Cerebellar nuclear complex (tissue), 1 donor: ENCODE measurements at places on chromosomes 1 and 21.
A peak's percentile ranks its signal among the peaks of the same experiment; 100 is the strongest.

DNA sequence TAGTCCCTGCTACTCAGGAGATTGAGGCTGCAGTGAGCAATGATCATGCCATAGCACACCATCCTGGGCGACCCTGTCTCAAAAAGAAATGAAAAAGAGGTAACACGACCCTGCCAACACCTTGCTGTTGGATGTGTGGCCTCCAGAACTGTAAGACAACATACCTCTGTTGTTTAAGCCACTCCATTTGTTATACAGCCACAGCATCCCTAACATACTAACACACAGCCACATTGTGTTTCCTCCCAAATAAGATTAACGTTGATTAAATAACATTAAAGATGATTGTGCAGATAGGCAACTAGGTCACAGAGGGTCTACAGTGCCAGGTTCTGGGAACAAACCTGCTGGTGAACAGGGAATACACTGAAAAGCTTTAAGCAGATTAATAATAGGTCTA, 170.4 kb downstream of the RERE start:
- no peak for DNase-seq

DNA sequence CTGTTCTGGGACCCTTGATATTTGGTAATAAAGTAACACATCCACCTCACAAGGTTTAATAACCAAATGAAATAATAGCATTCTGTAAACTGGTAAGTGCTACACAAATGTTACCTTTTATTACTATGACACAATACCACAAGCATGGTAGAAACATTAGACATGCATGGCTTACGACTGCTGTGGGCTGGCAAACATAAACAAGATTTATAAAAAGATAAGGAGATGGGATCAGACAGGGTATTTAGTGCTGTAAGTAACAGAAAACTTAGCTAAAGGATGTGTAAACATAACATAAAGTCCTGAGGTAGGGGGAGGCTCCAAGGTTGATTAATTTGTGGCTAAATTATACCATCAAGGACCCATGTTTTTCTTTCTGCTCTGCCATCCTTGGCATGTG, 212.6 kb downstream of the BARHL2 start:
- no peak for DNase-seq

GRCh38 chr1:154219541-154219940, 1.2 kb upstream of the UBAP2L start:
- DNase-seq = no peak

- no peak for DNase-seq
Measured at GRCh38 chr1:30915491-30916230, 7.1 kb upstream of the SDC3 start.

DNA sequence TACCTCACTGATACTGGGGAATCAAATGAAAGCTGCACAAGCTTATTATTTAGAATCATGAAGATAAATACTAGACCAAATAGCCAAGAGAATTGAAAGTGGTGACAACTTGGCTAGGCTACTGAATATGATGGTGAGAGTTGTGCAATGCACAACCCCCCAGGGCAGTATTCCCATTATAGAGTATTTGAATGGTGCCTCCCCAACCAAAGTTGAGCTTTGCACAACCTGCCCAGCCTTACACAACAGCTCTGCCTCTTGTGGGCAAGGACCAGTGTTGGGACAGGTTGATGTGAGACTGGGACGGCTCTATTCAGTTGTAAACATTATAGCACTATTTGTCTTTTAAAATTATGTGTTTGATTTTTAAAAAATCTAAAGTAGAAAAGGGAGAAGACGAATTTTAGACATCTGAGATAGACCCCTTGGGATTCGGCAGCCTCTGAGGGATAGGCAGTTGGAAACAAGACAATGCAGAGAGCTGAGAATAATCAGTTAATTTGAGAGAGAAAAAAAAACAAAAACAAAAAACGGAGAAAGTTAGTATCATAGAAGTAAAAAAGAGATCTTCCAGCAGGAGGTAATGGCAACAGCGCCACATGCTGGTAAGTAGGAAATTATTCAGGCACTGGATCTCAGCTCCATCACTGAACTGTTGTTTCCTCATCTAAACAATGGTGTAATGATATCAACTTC, 91.0 kb upstream of the KCNA3 start:
- peak; percentile 15 for DNase-seq

DNA sequence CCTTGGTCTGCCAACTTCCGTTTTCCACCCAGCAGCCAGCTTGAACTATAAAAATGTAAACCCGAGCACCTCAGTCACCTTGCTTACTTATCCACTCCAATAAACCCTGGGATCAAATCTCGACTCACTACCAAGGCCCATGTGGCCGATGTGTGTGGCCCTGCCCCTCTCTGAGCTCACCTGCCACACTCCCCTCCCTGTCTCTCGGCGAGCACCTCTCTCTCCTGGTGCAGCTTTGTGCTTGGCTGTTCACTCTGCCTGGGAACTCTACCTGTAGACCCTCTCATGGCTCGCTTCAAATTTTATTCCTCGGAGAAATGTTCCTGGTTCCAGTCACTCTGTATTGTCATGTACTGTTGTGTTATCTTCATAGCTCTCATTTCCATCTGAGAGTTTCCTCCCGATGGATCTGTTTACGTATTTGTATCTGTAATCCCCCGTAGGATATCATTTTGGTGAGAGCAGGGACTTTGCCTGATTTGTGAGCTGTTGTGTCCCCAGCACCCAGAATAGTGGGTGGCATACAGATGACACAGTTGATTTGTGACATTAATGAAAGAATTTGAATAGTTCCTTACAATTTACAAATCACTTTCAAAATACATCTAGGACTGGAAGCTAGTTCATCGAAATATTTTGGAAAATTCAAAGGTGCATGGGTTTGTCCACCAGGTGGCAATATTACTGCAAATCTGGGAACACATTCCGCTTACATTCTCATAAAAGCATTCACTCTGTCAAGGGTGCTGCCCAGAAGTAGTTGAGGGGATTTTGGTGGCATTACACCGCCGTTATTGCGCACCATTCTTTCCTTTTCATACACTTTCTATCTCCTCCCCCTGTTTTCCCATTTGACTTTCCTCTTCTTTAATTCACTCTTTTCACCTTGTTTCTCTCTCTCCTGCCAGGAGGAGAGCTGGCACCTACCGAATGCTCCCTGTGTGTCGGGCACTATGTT, 95.3 kb downstream of the ABCA4 start:
- DNase-seq = peak; percentile 37

DNA sequence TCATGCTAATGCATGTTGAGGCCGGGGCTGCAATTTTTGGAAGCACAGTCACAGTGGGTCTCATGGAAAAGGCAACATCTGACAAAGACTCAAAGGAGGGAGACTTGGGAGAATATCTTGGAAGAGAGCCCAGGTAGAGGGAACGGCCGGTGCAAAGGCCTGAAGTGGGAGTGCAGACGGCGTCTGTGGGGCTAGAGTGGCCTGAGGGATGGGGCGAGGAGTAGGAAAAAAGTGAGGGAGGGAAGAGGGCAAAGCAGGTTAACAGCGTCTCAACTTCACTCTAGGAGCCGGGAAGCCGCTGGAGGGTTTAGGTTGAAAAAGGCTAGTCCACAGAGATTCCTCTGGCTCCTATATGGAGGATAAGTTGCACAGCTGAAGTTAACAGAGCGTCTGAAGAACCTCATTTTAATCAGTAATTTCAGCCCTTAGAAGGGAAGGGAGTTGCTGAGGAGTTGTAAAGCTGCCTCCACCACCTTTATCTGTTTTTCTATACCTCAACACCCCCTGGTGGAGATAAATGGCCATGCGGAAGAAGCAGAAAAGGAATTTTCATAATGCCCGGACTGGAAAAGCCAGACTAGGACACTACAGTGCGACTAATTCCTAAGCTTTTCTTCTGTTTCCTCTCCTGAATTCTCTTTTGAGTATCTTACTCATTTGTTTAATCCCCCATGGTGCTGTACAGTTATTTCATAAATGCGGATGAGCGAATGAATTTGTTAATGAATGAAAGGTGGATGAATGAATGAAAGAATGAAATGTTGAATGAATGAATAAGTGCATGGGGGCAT, 78.7 kb upstream of the ZNF281 start:
- DNase-seq = no peak

DNA sequence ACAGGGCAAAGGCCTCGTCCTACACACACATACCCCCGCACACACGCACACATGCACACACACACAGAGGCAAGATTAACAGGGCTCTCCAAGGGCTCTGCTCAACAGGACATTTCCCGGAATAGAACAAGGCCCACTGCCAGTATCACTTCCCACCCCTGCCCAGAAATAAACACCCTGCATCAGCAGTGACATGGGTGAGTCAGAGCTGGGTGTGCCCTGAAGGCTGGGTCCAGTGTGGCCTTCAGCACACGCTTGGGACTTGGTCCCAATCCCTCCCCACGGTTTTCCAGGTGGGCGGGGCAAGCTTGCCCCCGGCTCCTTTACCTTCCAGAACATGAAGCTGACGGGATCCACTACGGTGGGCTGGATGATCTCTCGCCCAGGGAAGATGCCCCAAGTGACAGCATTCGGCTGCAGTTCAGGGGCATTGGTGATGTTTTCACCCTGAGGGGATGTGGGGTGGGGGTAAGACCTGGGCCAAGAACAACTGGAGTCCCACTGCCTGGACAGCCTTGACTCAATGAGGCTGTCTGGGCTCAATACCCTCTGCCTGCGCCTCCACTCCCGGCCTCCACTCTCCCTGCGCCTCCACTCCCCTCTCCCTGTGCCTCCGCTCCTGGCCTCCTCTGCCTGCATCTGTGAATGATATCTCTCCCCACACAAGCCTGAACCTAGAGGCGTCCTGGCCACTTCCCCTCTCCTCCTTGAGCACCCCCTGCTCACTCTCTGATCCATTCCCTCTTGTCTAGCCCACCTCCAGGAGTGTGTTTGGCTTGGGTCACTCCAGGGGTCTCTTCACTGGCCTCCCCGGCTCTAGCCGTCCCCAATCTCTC, 14.7 kb downstream of the MTHFR start:
- no peak for DNase-seq

- no peak for DNase-seq
Measured at GRCh38 chr1:228344631-228345072, 62.0 kb downstream of the TRIM11 start.

DNA sequence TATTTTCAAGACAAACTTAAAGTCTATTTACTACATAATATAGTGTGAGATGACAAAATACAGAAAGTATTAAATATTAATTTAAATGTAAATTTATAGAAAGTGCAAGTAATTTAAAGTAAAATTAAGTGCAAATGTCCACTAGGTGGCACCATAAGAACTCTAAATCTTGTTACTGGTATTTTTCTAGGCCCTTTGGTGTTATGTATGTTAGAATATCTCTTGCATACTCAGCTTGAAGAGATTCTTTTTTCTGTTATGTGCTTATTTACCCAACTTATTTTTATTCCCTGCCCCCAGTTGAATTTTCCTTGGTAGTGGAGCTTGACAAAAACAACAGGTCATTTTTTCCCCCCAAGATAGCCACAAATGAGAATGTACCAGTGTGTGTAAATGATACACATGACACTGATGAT, 71.5 kb downstream of the RPS6KC1 start:
- DNase-seq = no peak

DNA sequence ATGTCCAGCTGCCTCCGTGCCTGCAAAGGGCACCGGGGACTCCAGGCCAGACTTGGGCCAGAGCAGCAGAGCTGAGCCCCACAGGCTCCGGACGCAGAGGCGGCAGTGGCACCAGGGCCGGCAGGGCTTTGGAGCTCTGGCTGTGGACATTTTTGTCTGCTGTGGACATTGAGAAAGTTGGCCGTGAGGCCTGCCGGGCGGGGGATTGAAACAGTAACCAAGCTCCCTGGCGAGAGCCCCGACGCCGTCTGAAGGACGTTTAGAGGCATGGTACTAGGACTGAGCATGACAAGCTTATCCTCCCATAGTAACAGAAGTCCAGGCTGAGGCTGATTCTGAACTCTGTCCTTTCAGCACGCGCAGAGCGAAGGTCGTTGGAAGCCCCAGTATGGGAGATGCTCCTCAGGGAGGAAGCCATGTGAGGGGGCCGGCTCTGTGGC, 323.8 kb downstream of the AMY1C start:
- no peak for DNase-seq

- DNase-seq = no peak
Measured at GRCh38 chr1:69175053-69175452, 392.7 kb upstream of the LRRC7 start.

DNA sequence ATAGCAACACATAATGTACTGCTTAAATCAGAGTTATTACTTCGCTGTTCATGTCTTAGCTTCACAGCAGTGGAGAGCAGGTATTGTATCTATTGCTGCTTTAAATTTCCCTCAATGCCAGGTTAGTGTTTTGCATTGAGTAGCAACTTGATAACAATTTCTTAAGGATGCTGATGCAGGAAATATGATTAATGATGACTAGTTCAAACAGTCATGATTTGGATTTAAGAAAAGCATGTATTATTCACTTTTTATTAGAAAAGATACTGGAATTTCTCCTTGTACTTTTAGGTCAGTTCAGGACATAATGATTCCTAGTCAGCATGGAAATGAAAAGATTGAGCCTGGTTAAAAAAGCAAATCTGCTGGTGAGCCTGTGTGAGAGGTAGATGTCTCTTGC, 67.2 kb upstream of the ARHGAP29 start:
- no peak for DNase-seq

DNA sequence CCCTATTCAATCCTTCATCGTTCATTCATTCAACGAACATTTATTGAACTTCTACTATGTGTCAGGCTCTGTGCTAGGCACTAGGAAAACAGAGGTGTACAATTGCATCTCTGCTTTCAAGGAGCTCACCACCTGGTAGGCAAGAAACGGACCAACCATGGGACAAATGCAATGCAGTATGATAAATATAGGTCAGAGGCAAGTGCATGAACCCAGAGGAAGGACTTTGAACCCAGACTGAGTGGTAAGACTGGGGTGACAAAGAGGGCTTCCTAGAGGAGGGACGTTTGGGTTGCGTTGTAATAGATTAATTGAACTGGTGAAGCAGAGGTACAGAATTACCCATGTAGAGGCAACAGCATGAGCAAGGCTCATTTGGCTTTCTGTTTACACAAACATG, 16.4 kb downstream of the CD2 start:
- DNase-seq = no peak

GRCh38 chr1:59298026-59298583, 1.2 kb downstream of the FGGY start:
- no peak for DNase-seq

DNA sequence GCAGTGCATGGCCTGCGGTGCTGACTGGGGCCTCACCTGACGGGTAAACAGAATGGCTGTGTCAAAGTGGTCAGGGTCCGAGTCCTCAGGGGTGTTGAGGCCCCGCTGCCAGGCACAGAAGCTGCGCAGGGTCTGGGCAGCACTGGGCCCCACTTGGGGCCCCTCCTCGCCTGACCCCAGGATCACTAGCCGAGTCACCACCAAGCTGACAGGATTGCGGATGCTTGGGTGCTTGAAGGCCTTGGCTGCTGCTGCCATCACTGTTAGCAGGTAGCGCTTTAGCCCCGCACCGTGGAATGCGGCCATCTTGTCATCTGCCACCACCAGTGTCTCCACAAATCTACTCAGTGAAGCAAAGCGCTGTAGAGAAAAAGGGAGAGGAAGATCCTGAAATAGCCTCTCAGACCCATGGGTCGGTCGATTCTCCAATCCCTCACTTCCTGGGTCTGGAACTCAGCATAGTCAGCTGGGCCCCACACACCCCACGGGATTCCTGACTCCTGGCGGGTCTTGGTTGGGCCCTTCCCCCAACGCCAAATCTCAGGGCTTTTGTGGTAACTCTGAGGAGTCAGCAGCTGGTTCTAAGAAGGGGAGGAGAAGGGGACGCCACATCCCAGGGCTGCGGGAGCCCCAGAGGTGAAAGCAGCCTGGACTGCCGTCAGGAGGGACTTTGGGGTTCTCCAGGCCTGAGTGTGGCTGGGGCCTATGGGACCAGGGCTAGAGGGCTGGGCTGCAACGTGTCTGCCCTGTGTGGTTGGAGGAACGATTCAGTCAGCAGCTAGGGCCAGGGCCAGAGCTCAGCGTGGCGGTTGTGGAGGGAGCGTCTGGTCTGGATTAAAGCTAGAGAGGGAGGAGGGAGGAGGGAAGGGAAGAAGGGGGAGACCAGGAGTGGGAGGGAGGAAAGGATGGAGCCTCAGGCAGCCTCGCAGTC, 2.1 kb downstream of the ADAMTS4 start:
- DNase-seq = no peak
